ENCODE measurements at places on chromosomes 2 and 18.

GRCh38 chr18:24417480-24417879 lies 9.0 kb upstream of the IMPACT start:
- no peak for DNase-seq

- no peak for DNase-seq
Measured at GRCh38 chr2:146438246-146438645, 1406.6 kb upstream of the ACVR2A start.

- no peak for DNase-seq
Measured at GRCh38 chr2:76829374-76830234, 692.6 kb downstream of the LRRTM4 start.

- DNase-seq: no peak
Measured at GRCh38 chr18:58235001-58235436, 191.0 kb downstream of the NEDD4L start.

DNA sequence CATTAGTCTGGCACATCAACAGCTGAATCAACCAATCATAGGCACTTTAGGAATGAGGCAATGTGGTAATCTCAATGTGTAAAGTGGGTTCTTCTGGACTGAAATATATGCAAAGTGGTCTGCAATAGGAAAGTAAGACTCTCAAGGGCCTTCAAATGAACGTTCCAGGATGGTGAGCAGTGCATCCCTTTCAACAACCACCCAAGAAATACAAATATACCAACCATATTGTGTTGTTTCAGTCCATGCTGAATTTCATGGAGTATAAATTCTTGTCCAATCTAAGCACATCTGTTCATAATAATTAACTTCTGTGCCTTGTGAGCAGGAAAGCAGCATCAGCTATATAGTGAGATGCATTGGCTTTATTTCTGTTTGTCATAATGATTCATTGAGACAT lies 556.2 kb downstream of the THSD7B start:
- no peak for DNase-seq

DNA sequence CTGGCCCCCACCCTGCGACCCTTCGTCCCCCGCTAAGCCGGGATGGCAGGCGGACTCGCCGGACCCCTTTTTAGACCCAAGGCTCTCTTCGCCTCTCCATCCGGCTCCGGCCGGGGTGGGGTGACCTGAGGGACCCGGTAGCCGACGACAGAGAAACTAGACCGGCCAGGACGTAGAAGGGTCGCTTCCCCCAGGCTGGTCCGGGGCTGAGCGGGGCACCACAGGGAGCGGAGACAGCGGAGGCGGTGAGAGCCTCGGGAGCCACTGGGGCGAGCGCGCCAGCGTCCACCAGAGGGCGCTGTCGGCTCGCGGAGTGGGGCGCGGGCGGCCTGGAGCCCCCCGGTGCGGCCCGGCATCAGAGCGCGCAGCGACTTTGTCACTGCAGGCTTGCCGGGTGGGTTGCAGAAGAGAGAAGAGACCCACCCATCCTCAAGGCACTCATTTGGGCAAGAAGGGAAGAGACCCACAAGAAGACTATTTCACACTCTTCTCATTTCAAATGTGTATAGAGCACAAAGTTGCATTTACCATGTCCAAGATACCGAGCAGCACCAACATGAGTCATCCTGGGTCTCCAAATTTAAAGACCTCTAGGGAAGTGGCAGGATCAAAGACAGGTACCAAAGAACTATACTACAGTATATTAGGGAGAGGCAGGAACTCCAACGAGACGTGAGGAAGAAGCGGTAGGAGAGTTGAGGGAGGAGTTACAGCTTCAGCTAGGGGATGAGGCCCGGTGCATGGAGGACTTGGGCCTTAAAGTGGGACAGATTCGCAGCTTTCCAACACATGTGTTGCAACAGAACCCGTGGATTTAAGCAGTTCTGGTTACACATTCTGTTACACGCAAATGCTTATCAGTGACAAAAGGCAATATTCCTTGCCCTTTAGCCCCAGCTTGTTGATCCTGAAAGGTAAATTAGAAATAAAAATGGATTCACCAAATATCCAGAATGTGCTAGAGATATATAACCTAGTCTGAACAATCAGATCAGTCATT lies 7.6 kb upstream of the PRKCE start:
- DNase-seq: peak; percentile 86

- no peak for DNase-seq
Measured at GRCh38 chr2:102660574-102660973, 41.2 kb downstream of the SLC9A2 start.

GRCh38 chr2:120620025-120620793 lies 115.5 kb upstream of the GLI2 start:
- no peak for DNase-seq
